ENCODE measurements at places on chromosomes 6 and 20.

DNA sequence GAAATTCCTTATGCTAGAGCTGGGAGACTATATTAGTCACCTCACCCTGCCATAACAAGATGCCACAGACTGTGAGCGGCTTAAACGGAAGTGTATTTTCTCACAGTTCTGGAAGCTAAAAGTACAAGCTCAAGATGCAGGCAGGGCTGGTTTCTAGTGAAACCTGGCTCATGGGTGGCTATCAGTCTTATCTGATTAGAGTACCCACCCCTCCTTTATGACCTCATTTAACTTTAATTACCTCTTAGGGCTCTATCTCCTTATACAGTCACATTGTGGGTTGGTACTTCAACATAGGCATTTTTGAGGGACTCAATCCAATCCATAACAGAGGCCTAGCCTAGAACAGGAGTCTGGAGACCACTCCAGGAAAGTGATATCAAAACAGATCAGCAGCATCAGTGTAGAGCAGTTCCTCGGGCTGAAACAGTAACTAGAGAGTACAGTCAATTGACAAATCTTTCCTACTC is 2.3 kb upstream of the SNRNP48 start:
- no peak for DNase-seq

GRCh38 chr6:42727087-42727611 is 4.8 kb upstream of the PRPH2 start:
- DNase-seq: no peak

- peak; percentile 81 for DNase-seq
These were observed 1.4 kb upstream of the HIVEP2 start for GRCh38 chr6:142946181-142946923.

GRCh38 chr6:3310051-3310448 is 51.3 kb downstream of the PSMG4 start:
- no peak for DNase-seq

- DNase-seq: no peak
These were observed 29.1 kb downstream of the VSTM2L start for GRCh38 chr20:37932074-37932473.

GRCh38 chr20:15491575-15491974 is 1081.7 kb downstream of the KIF16B start:
- DNase-seq: no peak

- DNase-seq: no peak
These were observed 214.9 kb upstream of the HDDC2 start for GRCh38 chr6:125516644-125517043.

DNA sequence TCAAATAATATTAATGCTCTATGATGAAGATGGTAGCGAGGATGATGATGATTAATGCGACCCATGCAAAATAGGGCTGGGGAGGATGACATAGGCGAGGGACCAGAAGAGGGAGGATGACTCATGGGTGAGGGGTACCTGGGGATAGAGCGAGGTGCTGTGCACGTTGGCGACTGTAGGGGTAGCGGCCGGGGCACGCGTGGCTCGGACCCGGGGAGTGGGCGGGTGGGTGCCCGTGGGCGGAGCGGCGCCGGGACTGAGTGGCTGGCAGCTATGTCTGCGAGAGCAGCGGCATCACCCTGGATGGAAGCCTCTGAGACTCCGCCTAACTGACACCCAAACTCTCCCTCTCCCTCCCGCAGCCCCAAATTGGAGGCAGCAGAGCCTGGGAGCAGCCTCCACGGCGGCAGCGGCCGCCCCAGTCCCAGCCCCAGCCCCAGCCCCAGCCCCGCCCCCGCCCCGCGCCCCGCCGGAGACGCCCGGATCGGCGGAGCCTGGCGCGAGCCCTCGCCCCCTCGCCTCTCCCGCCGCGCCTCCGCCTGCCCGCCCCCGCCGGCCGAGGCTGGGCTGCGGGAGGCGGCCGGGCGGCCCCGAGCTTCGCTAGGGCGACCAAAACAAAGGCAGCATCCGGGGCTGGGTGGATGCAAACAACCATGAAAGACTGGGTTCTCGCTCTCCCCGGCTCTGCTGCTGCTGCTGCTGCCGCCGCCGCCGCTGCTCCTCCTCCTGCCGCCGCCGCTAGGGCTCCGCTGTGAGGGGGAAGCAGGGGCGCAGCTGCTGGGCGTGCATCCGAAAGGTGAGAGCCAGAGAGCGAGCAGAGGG is at the start of gene RIMS1:
Gene RIMS1 (plus strand): TSS at position 367 of the 822 bp plus-strand sequence. CDS start 474 bp downstream, outside the sequence.
- no peak for DNase-seq

GRCh38 chr6:131041814-131042213 is 21.2 kb downstream of the EPB41L2 start:
- DNase-seq: no peak

- DNase-seq: no peak
These were observed 405.5 kb upstream of the PLCB4 start for GRCh38 chr20:8663424-8663823.

- no peak for DNase-seq
These were observed 258.1 kb downstream of the CLIC5 start for GRCh38 chr6:45757443-45758130.

DNA sequence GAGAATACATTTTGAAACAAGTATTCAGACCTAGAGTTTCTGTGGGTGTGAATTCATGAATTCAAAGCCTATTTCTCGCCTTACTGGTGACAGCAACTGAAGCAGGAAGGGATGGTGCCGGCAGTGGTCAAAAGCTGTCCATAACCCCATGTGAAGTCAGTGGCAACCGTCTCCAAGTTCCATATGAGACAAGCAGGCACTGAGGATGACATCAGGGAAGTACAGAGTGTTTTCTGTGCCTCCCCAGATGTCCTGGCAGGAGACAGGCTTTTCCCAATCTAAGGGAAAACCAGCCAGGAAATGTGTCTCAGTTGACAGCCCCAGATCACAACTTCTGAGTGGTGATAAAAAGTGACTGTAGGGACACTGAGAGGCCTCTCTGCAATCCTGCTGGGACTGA is 66.6 kb downstream of the HIVEP2 start:
- no peak for DNase-seq

- no peak for DNase-seq
These were observed 221.6 kb downstream of the OGFRL1 start for GRCh38 chr6:71510057-71510713.

DNA sequence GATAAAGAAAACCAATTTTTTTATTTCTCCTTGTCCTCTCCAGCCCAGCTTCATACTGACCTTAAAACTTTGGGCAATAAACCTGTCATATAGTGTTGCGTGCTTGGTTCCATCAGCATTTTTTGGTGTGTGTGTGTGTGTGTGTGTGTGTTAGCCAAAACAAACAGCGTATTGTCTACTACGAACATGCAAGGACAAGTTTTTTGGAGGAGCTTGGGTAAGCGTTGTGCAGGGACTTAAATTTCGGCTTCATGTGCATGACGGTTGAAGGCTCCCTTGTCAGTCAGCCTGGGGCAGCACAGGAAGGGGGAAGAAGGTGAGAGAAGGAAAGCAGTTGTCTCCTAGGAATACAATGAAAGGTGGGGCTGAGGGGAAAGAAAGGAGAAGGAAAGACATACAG is 62.0 kb upstream of the PAX1 start:
- DNase-seq: no peak

DNA sequence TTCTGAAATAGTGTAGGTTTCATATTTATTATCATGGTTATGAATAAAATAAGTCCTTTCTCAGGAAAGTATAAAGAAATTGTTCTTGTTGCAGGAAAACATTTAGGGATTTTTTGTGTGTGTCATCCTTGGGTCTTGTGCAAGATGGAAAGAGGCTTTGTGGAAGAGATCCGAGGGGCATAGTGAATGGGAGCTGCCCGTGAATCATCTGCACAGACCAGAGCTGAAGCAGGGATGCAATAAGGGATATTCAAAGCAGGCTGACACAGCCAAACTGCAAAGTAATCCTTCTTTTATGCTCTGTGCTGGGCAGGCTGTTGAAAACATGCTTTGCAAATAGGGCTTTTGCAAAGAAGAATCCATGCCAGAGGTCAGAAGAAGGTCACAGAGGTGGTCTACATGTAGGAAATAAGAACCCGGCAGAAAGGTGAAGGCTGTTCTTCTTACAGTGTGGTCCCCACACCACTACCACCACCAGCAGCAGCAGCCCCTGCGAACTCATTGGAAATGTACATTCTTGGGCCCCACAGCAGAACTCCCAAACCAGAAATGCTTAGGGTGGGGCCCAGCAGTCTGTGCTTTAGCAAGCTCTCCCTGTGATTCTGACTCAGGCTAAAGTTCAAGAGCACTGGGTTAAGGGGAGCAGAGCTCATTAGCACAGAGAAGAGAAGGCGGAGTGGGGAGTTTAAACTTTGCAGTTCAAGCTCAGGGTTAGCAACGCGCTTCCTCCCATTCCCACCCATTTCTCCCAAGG is 237.6 kb downstream of the QKI start:
- DNase-seq: no peak

GRCh38 chr6:16149305-16149704 is 20.4 kb downstream of the MYLIP start:
- no peak for DNase-seq

DNA sequence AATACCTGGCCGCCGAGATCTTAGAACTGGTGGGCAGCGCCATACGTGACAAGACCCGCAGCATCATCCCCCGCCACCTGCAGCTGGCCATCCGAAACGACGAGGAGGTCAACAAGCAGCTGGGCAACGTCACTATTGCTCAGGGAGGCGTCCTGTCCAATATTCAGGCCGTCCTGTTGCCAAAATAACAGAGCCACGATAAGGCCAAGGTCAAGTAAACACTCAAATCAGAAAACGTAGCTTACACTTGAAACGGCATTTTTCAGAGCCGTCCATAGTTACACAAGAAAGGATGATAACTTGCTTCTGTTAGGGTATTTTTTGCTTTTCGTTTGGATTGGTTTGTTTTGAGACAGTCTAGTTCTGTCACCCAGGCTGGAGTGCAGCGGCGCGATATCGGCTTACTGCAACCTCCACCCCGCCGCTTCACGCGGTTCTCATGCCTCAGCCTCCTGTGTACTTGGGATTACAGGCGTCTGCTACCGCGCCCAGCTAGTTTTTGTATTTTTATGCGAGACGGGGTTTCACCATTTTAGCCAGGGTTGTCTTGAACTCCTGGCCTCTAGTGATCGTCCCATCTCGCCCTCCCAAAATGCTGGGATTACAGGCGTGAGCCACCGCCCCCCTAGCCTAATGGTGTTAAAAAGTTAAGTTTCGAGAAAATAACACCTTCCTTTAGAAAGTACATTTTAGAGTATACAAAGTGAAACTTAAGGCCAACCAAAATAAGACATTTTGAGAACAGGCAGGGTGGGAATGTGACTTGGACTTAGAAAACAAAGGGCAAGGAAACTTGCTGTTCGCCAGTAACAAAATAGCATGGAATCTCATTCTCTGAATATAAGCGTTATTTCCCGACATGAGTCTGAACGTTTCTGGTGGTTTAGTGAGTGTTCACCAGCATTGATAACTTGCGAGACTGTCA is 42.8 kb upstream of the HFE start:
- no peak for DNase-seq

DNA sequence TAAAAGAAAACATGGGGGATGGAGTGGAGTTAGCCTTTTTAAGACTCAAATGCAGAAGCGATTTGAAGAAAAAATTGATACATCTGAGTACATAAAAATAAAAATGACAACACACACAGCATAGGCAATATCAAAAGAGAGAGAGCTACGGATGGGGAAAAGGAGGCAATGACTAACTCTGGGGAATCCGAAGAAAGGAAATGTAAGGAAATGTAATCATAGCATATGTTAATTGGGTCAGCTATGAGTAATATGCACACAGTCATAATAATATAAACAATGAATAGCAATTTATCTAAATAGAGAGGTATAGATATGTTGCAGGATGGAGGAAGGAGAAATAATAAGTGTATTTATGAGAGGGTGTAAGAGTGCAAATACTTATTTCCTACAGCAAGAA is 83.4 kb downstream of the NOL4L start:
- DNase-seq: no peak

- no peak for DNase-seq
These were observed 114.0 kb downstream of the PDSS2 start for GRCh38 chr6:107345393-107345792.

- DNase-seq: no peak
These were observed 24.8 kb upstream of the RIMS4 start for GRCh38 chr20:44835116-44835515.

- DNase-seq: no peak
These were observed 52.4 kb upstream of the SERINC1 start for GRCh38 chr6:122524056-122524455.

- no peak for DNase-seq
These were observed 238.5 kb downstream of the GMPR start for GRCh38 chr6:16476861-16477260.

DNA sequence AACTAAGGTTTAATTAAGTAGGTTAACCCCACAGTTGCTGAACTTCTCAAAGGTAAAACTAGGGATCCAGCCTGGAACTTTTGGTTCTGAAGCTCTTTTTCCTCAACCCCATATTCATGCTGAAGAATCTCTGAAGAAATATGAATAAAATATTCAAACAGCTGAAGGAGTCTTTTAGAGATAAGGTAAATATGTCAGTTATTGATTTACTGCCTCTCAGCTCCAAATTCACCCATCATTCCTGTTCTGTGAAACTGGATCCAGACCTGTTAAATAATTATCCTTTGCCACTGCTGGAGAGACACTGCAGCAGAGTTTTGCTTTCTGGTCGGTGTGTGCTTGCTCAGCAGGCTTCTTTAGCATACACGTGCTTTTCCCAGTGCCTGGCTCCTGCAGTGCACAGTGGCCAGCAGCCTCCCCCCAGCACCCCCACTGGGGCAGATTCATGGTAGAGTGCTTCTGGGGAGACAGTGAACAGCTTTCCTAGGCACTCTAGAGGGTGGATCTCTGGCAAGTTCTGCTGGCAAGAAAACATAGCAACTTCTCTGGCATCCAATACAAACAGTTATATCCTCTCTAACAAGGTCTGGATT is 62.0 kb upstream of the BCLAF1 start:
- DNase-seq: no peak

DNA sequence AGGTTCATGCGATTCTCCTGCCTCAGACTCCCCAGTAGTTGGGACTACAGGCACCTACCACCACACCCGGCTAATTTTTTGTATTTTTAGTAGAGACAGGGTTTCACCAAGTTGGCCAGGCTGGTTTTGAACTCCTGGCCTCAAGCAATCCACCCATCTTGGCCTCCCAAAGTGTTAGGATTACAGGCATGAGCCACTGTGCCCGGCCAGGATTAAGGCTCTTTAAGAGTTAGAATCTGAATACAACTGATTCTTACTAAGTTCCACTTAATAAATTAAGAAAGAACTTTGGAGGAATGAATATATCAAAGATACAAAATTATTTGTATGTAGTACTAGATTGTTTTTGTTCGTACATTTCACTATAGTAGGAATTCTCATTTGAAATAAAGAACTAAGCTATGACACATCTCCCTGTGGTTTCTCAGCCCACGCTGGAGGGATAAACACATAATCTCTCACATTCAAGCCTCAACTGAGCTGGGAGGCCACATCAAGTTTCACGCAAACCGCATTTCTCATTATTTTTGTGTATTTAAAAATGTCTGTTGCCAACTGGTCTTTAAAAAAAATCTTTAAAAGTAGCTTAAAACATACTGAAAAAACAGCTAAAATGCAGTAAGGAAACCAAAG is 34.2 kb downstream of the DTNBP1 start:
- DNase-seq: no peak

GRCh38 chr20:20489054-20489453 is 121.2 kb downstream of the INSM1 start:
- DNase-seq: no peak
